Upper lobe of left lung (tissue), 6 donors: ENCODE measurements at places on chromosomes 11 and 22.

GRCh38 chr22:22071455-22071854 is 88.9 kb upstream of the TOP3B start:
- H3K4me3 ChIP-seq: no peak overlapping the region
- H3K36me3 ChIP-seq: no peaks in the 10 kb centered on the region
- no peak for DNase-seq
- no peaks in the 10 kb centered on the region for H3K4me1 ChIP-seq
- no peak overlapping the region for H3K27ac ChIP-seq

DNA sequence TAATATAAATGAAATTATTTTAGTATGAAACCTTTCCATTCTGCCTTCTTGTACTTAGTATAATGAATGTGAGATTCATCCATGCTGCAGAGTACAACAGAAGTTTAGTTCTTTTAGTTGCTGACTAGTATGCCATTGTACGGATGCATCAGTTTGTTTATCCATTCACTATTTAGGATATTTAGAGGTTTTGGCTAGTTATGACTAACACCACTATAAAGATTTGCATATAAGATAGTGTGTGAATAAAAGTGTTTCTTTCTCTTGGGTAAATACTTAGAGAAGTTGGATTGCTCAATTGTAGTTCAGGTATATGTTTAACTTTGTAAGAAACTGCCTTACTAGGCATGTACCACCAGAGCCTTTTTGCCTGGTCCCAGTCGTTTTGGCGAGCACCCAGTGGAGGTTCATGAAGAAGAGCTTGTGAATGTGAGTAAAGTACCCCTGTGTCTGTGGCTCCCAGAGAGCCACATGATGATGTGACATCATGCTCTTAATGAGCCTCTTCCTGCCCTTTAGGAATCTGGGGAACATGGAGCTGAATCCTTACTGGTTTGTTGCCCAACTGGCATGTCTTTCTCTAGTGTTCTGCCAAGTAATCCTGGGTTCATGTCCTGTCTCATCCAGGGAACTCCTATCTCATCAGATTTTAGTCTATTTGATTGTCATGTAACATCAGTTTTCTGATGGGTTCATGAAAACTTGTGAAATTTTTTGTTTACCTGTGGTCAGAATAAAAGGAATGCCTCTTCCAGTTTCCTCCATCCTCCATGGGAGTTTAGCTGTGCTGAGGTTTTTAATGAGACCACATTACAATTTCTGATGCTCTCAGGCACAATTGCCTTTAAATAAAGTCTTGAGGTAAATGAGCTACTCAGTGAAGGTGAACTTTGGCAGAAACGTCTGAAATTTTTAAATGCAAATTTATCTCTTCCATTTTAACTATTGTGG is 234.8 kb downstream of the CASP12 start:
- no peak overlapping the region for H3K27ac ChIP-seq
- no peaks in the 10 kb centered on the region for H3K27me3 ChIP-seq
- H3K36me3 ChIP-seq: no peaks in the 10 kb centered on the region
- H3K4me1 ChIP-seq: peaks cover 7% of the 10 kb centered on the region

DNA sequence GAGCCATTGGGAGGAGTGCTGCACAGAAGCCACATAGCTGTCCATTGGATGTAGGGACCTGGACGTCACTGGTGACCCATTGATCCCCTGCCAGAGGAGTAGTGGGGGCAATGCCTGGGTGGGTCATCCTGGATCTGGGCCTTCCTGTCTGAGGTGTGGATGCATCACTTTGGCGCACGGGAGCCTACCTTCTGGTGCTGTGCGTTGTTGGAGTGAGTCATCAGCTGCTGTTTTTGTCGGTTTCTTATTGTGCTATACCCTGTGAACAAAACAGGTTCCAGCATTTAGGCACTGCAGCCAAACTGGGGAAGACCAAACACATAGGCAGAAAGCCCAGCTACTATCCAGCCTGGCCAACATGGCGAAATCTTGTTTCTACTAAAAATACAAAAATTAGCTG is 3.2 kb downstream of the TAF6L start:
- no peaks in the 10 kb centered on the region for H3K27me3 ChIP-seq
- H3K4me1 ChIP-seq: peaks cover 24% of the 10 kb centered on the region
- H3K4me3 ChIP-seq: no peak overlapping the region
- no peak overlapping the region for H3K27ac ChIP-seq
- H3K36me3 ChIP-seq: no peaks in the 10 kb centered on the region
- no peak for DNase-seq

DNA sequence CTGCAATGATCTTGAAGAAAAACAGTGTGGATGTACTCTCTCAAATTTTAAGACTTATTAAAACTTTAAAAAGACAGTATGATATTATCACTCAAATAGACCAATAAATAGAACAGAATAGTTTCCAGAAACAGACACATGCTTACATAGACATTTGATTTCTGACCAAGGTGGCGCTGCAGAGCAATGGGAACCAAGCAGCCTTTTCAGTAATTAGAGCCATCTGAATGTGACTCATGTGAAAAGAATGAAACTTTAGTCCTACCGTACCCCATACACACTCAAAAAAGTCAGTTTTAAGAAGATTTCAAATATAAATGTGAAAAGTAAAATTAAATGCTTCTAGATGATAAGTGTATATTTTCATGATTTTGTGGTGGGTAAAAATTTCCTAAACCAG is 74.2 kb upstream of the MS4A8 start:
- DNase-seq: peak; percentile 28
- no peaks in the 10 kb centered on the region for H3K27me3 ChIP-seq
- no peak overlapping the region for H3K27ac ChIP-seq
- no peaks in the 10 kb centered on the region for H3K36me3 ChIP-seq

DNA sequence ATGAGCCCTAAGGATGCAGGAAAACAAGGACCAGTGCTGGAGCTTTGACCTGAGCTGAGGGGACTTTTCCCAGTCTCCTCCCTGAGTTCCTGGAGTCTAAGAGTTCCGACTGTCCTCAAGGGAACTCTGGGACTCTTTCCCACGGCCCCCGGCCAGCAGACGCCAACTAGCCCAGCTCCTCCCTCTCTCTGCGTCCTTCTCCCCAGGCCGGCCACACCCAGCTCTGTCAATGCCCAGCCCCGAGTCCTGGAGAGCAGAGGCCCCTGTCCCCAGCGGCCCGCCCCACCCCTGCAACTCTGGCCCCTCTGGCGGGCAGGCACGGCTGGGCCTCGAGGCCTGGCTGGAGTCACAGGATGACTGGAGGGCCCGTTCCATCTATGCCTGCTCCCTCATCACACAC is 29.8 kb downstream of the NECTIN1 start:
- H3K4me1 ChIP-seq: peaks cover 28% of the 10 kb centered on the region
- no peak overlapping the region for H3K4me3 ChIP-seq
- H3K36me3 ChIP-seq: no peaks in the 10 kb centered on the region

GRCh38 chr11:104918113-104918824 is 20.0 kb upstream of the CASP12 start:
- no peaks in the 10 kb centered on the region for H3K36me3 ChIP-seq
- H3K27ac ChIP-seq: peak overlapping the region; percentile 82
- DNase-seq: no peak
- peaks cover 26% of the 10 kb centered on the region for H3K4me1 ChIP-seq
- no peaks in the 10 kb centered on the region for H3K27me3 ChIP-seq
- peak overlapping the region; percentile 44 for H3K4me3 ChIP-seq

- peak overlapping the region; percentile 78 for H3K27ac ChIP-seq
- peaks cover 29% of the 10 kb centered on the region for H3K4me1 ChIP-seq
- no peak overlapping the region for H3K4me3 ChIP-seq
- no peaks in the 10 kb centered on the region for H3K27me3 ChIP-seq
- peak; percentile 78 for DNase-seq
These were observed 98.9 kb downstream of the TRAF6 start for GRCh38 chr11:36411202-36411640.

DNA sequence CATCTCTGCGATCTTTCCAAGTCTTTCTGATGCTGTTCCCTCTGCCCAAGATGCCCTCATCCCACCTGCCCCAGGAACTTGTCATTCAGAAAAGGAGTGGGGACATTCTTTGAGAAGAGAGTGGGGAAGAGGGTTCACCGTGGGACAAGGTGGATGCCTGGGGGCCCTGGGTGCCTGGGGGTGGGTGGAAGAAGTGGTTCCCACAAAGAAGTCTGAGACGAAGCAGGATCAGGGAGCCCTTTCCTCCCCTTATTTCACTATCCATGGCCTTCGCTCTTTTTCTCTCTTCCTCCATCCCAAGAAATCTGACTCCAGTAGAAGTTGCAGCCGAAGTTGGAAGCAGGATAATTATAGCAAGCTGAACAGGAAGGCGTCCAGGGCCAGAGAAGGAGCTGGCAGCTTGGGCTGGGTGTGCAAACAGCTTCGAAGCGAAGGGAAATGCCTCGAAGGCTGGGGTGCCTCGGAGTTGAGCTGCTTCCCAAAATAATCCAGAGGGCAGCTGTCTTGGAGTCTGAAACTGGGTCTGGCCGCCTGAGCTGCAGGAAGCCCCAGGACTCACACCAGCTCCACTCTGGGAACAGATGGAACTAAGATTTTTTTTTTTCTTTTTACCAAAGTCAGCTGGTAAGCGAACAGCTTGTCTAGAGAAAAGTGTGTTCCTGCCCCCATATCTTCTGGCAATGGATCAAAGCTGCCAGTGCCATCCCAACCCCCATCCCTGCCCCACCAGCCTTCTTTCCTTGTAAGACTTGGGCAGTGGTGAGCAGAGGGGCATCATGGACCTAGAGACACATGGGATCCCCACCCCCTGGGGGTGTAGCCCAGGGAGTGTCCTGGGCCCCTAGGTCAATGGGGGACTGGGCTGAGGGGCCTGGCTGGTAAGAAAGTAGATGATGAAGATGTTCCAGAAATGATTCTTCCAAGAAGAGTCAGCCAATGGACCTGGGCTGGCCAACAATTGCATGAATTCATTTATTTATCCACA is 31.5 kb downstream of the PARVG start:
- no peak for DNase-seq
- no peak overlapping the region for H3K27ac ChIP-seq
- H3K27me3 ChIP-seq: no peaks in the 10 kb centered on the region

DNA sequence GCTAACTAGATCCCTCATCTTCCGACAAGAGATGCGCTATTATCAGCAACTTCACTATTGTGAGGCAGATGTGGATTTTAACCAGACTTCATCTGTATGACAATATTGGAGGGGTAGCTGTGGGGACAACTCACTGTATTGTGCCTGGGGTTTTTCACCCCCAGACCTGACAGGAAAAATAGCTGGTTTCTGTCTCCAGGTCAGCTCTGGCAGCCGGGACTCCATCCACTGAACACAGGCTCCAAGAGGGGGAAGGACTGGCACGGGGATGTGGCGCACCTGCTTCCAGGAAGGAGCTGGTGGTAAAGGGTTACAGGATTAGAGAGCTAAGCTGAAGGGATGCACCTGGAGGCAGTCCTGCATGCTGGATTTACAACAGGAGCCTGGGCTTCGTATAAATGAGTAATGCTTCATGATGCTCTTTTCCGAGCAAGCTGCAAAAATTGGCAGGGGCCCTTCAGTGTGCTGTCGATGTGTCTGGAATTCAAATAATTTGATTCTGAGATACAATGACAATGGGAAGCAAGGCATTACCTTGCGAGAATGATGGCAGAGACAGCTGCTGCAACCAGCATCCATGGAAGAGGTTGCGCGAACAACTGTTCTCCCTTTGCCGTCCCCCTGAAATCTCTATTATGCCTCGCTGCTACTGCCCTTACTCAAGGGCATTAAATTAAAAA is 49.5 kb downstream of the LMO2 start:
- no peak for DNase-seq
- no peaks in the 10 kb centered on the region for H3K27me3 ChIP-seq
- H3K36me3 ChIP-seq: no peaks in the 10 kb centered on the region

GRCh38 chr11:96168623-96169022 is 174.4 kb downstream of the MAML2 start:
- peaks cover 16% of the 10 kb centered on the region for H3K4me1 ChIP-seq
- peak overlapping the region; percentile 60 for H3K27ac ChIP-seq
- no peak for DNase-seq
- no peaks in the 10 kb centered on the region for H3K36me3 ChIP-seq
- H3K27me3 ChIP-seq: no peaks in the 10 kb centered on the region
- no peak overlapping the region for H3K4me3 ChIP-seq

- no peaks in the 10 kb centered on the region for H3K27me3 ChIP-seq
- H3K4me3 ChIP-seq: no peak overlapping the region
- H3K4me1 ChIP-seq: no peaks in the 10 kb centered on the region
- H3K36me3 ChIP-seq: no peaks in the 10 kb centered on the region
- DNase-seq: no peak
- no peak overlapping the region for H3K27ac ChIP-seq
These were observed 817.4 kb downstream of the NTM start for GRCh38 chr11:132187814-132188213.
